Myocyte (in vitro differentiated cells): ENCODE measurements at places on chromosomes 3 and 15. TPM values are rescaled to one million over a fixed set of nuclear protein-coding genes. Genes with fewer than 3 reads are reported as not detected.
A peak's percentile ranks its signal among the peaks of the same experiment; 100 is the strongest.

FBN1 gene
- total RNA-seq, result 67.1 and 81.2 TPM in 2 replicates

ALDH1A3 gene
- total RNA-seq, result 0.05 TPM in 1 of 2 replicates, not detected in the other

HTR3E gene
- total RNA-seq, result 3.1 and 7.1 TPM in 2 replicates

SEMA3G gene
- total RNA-seq, result 0.68 and 1.9 TPM in 2 replicates

STARD5 gene
- total RNA-seq, result 4.0 and 5.2 TPM in 2 replicates

DOCK3 gene
- 1.3 and 1.4 TPM in 2 replicates for total RNA-seq

GOLGA8J gene
- not detected in 2 replicates for total RNA-seq

- DNase-seq, result peak; percentile 44
These were observed 3.4 kb downstream of the SNX33 start for GRCh38 chr15:75650908-75651809.

DNA sequence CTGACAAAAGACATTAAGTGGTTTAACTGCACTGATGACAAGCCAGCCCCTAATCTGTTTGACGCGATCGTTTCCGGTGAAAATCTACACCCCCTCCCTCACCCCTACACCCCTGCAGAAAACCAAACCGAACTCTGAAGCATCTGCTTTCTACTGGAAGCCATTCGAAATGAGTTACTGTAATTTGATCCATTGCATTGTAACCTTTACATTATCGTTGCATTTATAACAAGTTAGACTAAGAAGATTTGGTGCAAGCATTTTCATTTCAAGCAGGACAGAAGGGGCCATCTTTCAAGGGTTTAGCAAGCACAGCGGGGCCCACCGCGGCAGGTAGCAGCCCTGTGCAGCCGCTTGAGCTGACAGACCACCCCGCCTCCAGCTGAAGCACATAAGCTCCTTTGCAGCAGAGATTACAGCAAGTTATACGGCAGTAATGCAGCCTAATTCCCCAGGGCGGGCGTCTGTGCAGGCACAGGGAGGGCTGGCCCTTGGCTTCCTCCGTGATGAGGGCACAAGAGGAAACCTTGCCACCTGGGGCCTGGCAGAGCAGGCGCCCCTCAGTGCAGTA is 79.3 kb downstream of the CHSY1 start:
- no peak for DNase-seq

GRCh38 chr15:101310161-101310480 is 15.1 kb upstream of the SNRPA1 start:
- no peak for DNase-seq

DNA sequence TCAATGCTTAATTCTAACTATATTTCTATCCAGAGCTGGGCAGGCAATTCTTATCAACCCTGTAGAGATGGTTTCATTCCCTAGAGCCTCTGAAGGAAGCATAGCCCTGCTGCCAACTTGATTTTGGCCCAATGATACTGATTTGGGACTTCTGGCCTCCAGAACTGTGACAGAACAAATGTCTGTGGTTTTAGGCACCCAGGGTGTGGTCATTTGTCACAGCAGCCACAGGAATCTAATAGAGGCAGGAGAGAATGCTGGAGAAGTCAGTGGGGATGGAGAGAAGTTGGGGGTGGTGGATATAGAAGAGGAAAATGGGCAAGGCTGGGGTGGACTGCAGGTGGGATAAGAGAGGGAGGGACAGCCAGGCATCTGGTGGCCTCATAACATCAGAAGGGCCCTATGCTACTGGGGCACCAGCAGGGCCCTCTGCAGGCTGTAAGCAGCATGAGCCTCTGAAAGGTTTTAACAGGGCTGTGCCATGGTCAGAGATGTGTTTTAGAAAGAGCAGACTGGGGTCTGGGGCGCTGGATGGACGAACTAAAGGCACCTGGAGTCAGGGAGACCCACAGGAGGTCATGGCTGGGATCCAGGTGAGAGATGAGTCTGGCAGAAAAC is 19.8 kb downstream of the MRPS11 start:
- DNase-seq, result peak; percentile 77

DNA sequence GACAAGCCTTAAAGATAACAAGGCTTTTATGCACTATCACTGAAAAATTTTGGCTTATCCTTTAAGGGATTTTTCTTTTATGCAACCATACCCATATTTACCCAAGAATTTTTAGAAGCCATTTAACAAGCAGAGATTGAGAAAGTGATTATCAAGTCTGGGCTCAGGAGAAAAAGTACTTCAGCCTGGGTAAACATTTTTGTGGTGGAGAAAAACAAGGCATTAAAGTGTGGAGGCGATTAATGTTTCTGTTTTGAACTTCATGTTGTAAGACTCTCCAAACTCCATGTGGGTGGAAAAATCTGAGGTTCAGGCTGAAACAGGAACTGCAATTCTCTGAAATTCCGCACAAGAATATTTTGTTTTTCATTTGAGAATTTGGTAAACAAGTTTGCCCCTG is 260.4 kb upstream of the KCNMB2 start:
- DNase-seq, result no peak

DNA sequence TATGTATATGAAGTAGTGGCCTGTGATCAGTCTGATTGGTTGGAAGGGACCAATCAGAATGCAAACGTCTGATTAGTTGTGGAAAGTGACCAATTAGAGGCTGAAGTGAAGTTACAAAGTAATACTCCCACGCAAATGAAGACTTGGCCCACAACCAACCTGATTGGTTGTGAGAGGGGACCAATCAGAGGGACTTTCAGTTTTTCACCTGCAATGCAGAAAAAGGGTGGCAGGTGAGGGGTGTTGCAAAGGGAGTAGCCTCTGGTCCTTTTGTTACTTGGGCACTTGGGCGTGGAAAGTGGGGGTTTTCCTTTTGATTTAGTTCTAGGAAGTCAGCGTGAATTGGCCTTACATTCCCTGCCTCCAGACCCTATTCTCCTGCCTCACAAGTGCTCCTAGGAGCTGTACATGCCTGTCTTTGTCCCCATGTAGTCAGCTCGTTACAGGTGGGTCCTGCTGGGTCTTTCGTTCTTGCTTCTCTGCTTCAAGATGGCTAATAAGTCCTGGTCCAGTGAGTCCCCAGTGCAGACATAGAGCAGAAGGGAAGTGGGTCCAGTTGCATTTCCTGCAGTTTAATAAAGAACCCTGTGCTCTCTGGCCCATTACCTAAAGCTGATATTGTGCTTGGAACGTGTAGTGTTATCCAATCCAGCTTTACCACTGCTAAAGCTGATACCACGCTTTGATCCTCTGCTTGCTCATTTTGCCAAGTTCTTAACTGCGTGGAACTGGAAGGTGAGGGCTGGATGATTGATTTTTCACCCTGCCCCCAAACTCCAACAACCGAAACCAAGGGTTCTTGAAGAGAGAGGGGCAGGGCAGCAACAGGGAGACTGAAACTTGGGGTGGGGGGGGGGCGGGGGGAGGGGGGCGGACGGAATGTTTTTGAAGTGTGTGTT is 46.0 kb upstream of the CD47 start:
- DNase-seq, result no peak

DNA sequence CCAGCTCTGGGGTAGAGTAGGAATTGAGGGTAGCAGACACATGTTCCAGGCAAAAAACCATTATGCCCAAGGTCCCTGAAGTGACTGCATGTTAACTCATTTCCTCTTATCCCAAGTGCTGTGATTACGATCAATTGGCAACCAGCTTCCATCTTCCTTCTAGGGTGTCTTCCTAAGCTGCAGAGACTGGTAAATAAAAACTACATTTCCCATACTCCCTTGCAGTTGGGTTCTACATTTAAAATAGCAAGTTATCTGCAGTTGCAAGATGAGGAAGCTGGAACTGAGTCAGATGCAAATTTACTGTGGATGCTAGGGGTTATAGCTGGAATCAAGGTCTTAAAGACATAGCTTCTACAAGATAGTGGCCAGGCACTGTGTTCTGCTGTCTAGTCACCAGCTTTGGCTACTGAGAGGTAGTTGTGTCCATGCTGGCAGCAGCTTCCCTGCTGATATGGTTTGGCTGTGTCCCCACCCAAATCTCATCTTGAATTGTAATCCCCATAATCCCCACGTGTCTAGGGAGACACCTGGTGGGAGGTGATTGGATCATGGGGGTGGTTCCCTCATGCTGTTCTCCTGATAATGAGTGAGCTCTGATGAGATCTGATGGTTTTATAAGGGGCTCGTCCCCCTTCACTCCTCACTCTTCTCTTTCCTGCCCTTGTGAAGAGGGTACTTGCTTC is 51.3 kb upstream of the FBN1 start:
- no peak for DNase-seq

DNA sequence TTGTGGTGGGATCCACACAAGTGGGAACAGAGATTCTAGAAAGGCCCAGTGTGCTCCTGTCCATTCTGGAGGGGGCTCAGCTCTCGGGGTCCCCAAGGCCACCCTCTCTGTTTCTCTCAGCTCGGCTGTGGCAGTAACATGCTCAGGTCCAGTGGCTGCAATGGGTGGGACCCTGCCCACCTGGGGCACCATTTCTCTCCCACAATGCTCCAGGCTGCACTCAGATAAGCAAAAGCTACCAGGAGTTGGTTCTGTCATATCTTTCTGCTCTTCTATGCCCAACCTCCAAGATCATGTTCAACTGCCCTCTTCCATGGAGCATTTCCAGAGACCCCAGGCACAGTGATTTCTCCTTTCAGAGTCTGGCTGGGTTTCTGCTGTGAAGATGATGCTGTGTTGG is 40.8 kb downstream of the ITGA11 start:
- no peak for DNase-seq

DNA sequence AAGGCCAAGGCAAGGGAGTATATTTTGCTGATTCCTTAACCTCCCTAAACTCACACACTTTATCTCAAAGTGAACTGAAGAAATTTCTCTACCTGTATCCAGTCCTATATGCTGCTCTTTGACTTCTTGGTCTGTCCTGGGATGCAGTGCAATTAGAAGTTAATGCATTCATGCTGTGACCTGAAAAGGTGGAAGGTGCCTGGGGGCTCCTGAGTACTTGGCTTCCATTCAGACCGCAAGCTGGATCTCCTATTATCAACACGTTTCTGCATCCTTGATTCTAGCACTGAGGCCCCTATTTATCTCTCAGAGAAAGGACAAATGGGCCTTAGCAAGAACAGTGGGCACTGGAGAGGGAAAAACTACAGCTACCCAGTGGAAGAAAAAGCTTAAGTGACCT is 17.7 kb upstream of the CADPS start:
- no peak for DNase-seq

DNA sequence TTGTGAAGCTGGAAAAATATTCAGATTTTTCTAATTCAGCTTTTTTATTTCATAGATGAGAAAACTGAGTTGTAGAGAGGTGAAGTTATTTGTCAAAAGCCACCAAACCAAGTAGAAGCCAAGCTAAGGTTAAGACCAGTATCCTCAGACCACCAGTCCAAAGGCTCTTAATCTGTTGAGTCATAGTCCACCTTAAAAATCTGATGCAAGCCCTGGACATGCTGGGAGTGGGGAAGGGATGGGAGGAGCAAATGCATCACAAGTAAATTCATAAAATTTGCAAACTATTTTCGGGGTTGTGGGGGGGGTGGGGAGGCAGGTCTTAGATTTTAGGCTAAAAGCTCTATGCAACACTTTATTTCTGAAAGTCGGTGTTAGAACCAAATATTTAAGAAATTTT is 307.7 kb upstream of the SEMA6D start:
- no peak for DNase-seq

DNA sequence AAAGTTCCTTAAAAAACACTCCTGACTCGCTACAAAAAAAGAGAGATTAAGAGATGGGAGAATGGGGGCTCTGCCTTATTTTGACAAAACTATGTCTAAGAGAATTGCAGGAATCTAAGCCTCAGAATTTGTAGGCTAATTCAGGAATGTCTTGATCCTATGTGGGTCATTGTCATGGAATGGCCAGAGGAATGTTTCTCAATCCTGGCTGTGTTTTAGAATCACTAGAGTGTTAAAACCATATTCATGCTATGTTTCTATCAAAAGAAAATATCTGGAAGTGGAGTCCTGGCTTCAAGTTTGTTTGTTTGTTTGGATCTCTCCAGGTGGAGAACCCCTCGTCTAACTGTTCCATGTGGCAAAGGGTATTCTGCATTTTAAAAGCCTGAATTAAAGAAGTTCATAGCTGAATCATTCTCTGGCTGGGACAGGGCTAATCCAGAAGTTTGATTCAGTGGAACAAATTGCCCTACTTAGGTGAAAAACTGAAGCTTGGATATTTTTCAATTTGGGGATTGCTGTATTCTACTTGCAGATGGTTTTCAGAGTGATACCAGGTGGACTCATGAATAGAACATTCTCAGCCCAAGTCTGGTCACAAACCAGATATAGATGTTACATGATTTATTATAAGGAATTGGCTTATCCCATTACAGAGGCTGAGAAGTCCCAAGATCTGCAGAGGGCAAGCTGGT is 28.2 kb downstream of the GJD2 start:
- peak; percentile 79 for DNase-seq

DNA sequence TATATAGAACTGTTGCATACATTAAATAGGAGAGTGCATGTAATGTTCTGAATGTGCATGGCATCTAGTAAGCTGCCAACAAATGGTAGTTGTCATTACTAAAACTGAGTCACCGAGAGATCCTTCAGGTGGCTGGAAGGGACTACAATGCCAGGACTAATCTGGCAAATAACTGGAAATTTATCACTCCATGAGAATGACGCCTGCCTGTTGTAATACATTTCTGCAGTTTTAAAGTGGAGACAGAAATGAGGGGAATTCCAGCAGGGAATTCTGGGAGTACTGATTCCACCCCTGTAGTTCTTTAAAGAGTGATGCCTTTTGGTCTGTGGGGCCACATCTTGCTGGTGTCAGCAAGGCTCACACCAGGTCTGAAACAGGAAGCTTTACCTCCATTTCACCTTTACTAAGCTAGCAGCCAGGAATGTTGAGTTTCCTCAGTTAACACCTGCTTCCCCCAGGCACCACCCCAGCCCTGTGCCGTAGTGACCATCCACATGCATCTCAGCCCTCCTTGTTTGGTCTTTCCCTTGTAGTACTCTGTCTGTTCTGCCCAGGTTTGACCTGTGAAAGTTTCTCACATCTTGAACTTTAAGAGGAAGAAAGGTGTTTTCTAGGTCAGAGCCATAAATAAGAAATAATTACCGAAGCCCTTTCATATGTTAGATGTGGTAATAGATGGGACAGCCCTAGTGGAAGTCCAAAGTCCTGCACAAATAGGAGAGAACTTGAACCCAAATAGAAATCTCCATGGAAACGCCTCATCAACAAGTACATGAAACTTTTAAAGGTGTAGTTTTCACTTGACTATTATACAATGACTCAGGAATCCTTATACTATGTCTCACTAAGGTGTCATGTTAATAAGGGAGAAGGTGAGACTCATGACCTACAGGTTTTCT is 56.7 kb upstream of the LMOD3 start:
- DNase-seq, result no peak

DNA sequence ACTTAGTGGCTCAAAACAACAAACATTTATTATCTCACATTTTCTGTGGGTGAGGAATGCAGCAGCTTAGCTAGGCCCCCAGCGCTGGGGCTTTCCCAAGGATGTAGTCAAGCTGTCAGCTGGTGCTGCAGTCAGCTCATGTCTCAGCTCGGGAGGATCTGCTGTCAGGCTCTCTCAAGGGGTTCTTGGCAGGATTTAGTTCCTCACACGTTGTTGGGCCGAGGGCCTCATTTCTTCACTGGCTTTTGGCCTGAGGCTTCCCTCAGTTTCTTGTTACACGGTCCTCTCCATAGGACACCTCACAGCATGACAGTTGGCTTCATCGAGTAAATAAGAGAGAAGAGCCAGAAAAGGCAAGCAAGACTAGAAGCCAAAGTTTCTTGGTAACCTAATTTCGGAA is 13.7 kb upstream of the U2SURP start:
- DNase-seq, result peak; percentile 40

- peak; percentile 13 for DNase-seq
These were observed 6.6 kb upstream of the SCAP start for GRCh38 chr3:47482366-47482765.

- DNase-seq, result no peak
These were observed 466.3 kb upstream of the ONECUT1 start for GRCh38 chr15:53256457-53256856.
